SJSA1 (cell line): ENCODE measurements at places on chromosomes 1 and 21. TPM values are rescaled to one million over a fixed set of nuclear protein-coding genes. Genes with fewer than 3 reads are reported as not detected.

- no peak for DNase-seq
Measured at GRCh38 chr1:110249256-110249655, 39.1 kb downstream of the KCNC4 start.

- DNase-seq = no peak
Measured at GRCh38 chr1:156238248-156238647, 3.7 kb upstream of the BGLAP start.

DNA sequence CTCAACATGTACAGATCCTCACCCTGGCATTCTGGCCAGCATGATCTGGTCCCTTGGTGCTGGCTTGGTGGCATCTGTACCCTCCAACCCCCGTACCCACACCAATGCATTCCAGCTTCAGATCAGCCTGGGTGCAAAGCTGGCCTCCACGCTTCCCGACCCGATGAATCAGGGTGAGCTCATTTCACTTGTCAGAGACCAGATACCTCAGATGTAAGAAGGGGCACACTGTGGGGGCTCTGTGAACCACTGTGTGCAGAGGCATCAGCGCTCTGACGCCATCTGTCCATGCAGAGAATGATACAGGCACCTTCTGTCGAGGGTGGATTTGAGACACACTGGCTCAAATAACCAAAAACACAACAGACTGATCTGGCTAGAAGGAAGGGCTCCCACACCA, 76.6 kb downstream of the DMRTB1 start:
- DNase-seq = no peak

DNA sequence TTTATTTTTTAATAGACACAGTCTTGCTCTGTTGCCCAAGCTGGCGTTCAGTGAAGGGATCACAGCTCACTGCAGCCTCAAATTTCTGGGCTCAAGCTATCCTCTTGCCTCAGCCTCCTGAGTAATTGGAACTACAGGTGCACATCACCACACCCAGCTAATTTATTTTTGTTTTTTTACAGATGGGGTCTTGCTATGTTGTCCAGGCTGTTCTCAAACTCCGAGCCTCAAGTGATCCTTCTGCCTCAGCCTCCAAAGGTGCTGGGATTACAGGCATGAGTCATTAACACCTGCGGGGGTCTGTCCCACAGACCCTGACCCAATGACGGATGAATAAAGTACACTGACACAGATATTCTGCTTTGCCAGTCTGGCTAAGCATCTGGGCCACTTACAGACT, 33.6 kb upstream of the ZZZ3 start:
- no peak for DNase-seq

GRCh38 chr21:21624674-21625073, 626.5 kb downstream of the NCAM2 start:
- no peak for DNase-seq

DNA sequence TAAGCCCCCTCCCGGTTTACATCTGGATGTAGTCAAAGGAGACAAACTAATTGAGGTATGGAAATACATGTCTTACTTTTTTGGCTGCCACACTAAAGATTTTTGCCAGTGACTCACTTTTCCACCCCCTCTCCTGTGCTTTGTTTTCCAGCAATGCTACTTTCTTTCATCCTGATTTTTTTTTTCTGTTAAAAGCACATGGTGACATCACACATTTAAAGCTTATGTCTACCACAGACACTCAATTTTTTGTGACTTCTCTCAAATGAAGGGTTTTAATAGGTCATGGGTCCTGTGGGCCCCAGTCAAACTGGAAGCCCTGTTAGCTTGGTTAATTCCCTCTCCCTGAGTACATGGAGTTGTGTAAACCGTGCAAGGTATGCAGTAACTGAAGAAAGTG, 2.2 kb downstream of the PPP1R8 start:
- no peak for DNase-seq

Gene NFASC
- 0.03 TPM in 1 of 2 replicates, not detected in the other for total RNA-seq

Gene CCSAP
- total RNA-seq = 14.4 and 15.1 TPM in 2 replicates
